ENCODE measurements at places on chromosomes 5 and 9.
A peak's percentile ranks its signal among the peaks of the same experiment; 100 is the strongest.

DNA sequence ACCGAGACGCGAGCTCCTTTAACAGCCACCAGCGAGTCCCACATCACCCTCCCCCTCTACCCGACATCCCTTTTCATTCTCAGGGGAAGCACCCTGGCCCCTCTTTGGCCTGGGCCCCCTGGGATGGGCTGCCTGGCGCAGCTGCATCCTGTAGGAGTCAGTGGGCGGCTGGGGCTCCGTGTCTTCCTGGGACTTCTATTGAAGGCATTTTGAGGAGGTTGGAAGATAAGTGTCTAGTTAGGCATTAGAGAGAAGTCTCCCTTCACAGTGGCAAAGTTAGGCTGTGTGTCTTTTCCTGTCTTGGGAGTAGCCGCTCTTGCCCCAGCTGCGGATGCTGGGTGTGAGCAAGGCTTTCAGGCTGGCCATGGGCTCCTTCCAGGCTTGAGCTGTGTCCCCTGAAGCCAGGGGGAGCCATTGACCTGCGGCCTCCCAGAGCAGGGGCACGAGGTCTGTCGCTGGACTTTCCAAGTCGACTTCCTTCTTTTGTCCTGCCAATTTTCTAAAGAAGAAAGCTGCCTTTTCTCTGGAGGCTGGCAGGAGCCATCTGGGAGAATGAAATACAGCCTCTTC is 18.6 kb upstream of the NKD2 start:
- peaks cover 44% of the 10 kb centered on the region for H3K4me1 ChIP-seq
- H3K4me3 ChIP-seq = no peak overlapping the region
- peak overlapping the region; percentile 78 for H3K27ac ChIP-seq
- no peaks in the 10 kb centered on the region for H3K27me3 ChIP-seq
- DNase-seq = no peak

DNA sequence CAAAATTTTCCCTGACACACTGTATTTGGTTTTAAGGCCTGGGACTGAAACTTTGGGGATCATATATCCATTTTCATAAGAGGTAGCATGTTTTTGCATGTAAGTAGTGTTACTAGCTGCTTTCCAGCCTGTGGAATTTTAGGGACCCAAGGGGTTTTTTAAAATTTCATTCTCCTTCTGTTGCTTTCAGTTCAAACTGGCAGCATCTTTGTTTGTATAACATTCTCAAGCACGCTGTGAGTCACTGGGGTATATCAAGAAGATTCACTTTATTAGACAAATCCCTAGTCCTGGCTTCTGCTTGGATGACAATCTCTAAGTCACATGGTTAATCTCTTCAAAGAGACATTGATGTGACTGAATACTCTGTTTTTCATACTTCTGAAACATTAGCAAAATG is 479.0 kb downstream of the CYLC2 start:
- DNase-seq = peak; percentile 37
- H3K4me1 ChIP-seq = no peaks in the 10 kb centered on the region
- H3K27me3 ChIP-seq = no peaks in the 10 kb centered on the region
- no peak overlapping the region for H3K4me3 ChIP-seq
- H3K27ac ChIP-seq = no peak overlapping the region

DNA sequence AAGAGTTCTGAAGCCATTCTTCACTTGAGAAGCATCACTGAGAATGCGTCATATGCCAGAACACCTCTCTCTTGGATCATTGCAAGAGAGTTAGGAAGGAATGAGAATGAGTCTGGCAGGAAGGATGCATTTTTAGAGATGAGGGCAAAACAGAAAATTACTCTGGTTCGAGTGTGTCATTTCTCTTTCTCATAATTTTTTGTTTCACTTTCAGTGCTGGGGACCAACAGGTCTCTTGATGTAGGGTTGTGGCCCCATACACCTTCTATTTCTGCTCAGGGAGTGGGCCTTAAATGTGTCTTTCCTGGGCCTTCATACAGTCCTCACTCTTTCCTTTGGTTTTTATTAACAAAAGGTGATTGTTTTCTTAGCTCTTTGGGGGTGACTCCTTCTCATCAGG is 302.4 kb downstream of the NR3C1 start:
- no peaks in the 10 kb centered on the region for H3K36me3 ChIP-seq
- no peak for DNase-seq
- peak overlapping the region; percentile 52 for H3K27ac ChIP-seq
- H3K27me3 ChIP-seq = no peaks in the 10 kb centered on the region
- no peak overlapping the region for H3K4me3 ChIP-seq
- H3K4me1 ChIP-seq = peaks cover 7% of the 10 kb centered on the region

GRCh38 chr5:15902066-15902465 is 277.5 kb downstream of the MARCHF11 start:
- DNase-seq = no peak
- H3K27me3 ChIP-seq = no peaks in the 10 kb centered on the region
- H3K36me3 ChIP-seq = no peaks in the 10 kb centered on the region
- no peak overlapping the region for H3K4me3 ChIP-seq
- H3K27ac ChIP-seq = no peak overlapping the region

DNA sequence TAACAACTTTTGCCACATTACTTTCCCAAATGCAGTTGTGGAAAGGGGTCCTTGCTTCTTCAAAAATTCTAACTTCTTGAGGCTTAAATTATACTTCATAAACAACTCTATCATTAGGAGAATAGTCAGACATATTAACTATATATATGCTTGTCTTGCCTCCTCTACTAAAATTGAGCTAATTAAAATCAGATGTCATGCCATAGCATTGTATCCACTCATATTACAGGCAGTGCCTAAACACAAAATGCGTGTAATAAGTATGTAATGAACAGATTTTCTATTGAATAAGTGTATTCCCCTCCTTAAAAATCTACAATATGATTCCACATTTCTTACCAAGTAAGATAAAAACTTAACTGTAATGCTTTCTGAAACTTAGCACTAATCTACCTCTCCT is 204.5 kb downstream of the PLK2 start:
- H3K4me3 ChIP-seq = no peak overlapping the region
- no peaks in the 10 kb centered on the region for H3K27me3 ChIP-seq
- no peak for DNase-seq
- H3K4me1 ChIP-seq = no peaks in the 10 kb centered on the region
- H3K36me3 ChIP-seq = no peaks in the 10 kb centered on the region
- H3K27ac ChIP-seq = no peak overlapping the region

GRCh38 chr9:119280740-119281485 is 88.3 kb downstream of the BRINP1 start:
- peaks cover 11% of the 10 kb centered on the region for H3K4me1 ChIP-seq
- H3K27ac ChIP-seq = no peak overlapping the region
- H3K27me3 ChIP-seq = no peaks in the 10 kb centered on the region

DNA sequence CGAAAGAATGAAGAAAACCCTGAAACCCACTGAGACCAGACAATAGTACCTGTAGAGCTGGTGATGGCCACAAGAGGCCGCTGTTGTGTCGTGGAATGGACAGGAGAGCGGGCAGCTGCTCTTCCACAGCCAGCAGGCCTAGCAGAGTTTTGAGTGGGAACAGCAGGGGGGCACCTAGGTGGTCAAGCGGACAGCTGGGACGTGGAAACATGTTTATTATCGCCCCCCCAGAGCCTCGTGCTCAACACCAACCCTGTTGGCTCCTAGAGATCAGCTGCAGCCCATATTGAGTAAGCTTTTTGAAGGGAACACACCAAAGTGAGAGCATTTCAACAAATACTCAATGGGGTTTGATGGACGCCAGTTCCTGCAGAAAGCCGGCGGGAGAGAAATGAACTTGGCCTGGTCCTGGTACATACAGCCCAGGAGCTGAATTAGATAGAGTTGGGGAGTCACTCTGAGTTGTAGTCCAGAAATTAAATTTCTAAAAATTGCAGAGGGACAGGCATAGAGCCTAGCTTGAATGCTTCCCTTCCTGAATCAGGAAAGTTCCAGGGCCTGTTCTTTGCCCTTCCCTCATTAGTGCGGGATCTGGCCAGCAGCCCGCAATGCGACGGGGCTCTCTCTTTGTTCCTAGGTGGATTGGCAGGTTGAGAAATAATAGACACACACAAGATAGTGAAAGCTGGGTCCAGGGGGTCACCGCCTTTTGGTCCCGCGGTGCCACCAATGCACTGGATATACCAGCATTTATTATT is 33.8 kb downstream of the MFAP3 start:
- no peaks in the 10 kb centered on the region for H3K27me3 ChIP-seq
- H3K36me3 ChIP-seq = no peaks in the 10 kb centered on the region
- DNase-seq = peak; percentile 69
- no peak overlapping the region for H3K27ac ChIP-seq
- peaks cover 10% of the 10 kb centered on the region for H3K4me1 ChIP-seq
- H3K4me3 ChIP-seq = no peak overlapping the region

GRCh38 chr9:97425973-97426336 is 14.1 kb downstream of the TDRD7 start:
- H3K27ac ChIP-seq = no peak overlapping the region
- DNase-seq = no peak
- peaks cover 2% of the 10 kb centered on the region for H3K36me3 ChIP-seq
- no peaks in the 10 kb centered on the region for H3K4me1 ChIP-seq
- H3K4me3 ChIP-seq = no peak overlapping the region
- no peaks in the 10 kb centered on the region for H3K27me3 ChIP-seq

DNA sequence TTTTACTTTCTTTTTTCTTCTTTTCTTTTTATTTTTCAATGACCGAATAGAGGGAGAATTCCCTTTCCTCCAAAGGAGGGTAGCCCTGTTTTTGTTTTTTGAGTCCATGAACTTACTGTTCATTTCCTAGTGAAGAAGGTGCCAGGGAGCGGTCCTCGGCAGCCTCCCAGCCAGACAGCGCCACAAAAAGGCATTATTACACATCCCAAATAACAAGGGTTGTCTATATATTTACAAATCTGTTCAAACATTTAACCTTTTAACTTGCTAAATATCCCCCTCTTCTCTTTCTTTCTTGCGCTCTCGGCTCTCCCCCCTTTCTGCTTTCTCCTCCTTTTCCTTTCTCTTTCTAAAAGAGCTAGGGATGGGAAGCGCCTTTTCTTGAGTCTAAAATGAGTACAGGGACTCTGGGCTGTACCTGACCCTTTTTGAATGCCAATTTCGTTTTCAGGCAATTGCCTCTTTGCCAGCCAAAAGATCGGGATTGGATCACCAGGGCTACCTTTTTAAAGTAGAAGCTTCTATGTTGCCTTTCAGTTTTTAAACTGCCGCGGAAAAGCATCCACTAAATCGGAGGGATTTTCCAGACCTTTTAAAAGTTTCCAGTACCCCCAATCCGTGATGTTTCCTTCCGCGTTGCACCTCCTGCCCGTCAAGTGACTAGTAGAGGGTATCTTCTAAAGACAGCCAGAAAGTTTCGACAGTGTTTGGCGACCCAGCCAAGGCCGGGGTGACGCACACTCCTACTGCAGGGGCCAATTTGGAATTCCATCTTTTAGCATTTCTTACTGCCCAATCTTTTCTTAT is 125.6 kb downstream of the TMEM161B start:
- no peak for DNase-seq
- no peaks in the 10 kb centered on the region for H3K36me3 ChIP-seq
- H3K27ac ChIP-seq = peak overlapping the region; percentile 95
- peak overlapping the region; percentile 49 for H3K4me3 ChIP-seq

GRCh38 chr5:51273021-51273420 is 110.2 kb upstream of the ISL1 start:
- DNase-seq = no peak
- no peaks in the 10 kb centered on the region for H3K27me3 ChIP-seq
- H3K4me3 ChIP-seq = no peak overlapping the region
- H3K36me3 ChIP-seq = no peaks in the 10 kb centered on the region
- no peak overlapping the region for H3K27ac ChIP-seq

GRCh38 chr9:116312221-116312620 is 158.6 kb downstream of the PAPPA start:
- no peaks in the 10 kb centered on the region for H3K4me1 ChIP-seq
- H3K36me3 ChIP-seq = no peaks in the 10 kb centered on the region
- no peak overlapping the region for H3K27ac ChIP-seq
- peaks cover 8% of the 10 kb centered on the region for H3K27me3 ChIP-seq

GRCh38 chr5:73726071-73726470 is 100.1 kb downstream of the ARHGEF28 start:
- DNase-seq = no peak
- H3K27ac ChIP-seq = no peak overlapping the region
- H3K36me3 ChIP-seq = no peaks in the 10 kb centered on the region

- H3K36me3 ChIP-seq = no peaks in the 10 kb centered on the region
- peak; percentile 71 for DNase-seq
- H3K4me3 ChIP-seq = peak overlapping the region; percentile 51
These were observed 830 bp downstream of the ADAMTSL1 start for GRCh38 chr9:18474783-18475182.

DNA sequence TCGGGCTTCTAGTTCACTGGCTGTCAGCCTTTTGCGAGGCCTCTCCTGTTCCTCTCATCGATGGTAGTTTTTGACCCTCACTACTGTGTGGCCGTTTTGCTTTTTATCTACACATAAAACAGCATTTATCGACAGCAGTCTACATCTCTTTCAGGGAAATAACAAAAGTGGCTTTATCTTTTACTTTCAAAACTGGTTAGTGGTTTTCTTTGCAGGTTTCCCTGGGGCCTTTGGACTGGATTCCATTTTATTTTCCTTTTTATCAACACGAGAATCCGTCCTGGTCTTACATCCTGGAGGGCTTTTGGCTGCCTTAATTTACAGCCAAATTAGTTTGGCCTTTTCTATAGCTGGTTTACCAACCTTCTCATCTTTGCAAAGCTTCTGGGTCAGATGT is 793 bp upstream of the PKD2L2 start:
- H3K4me1 ChIP-seq = peaks cover 12% of the 10 kb centered on the region
- no peaks in the 10 kb centered on the region for H3K36me3 ChIP-seq
- H3K4me3 ChIP-seq = peak overlapping the region; percentile 66
- no peak for DNase-seq
- H3K27ac ChIP-seq = peak overlapping the region; percentile 76

DNA sequence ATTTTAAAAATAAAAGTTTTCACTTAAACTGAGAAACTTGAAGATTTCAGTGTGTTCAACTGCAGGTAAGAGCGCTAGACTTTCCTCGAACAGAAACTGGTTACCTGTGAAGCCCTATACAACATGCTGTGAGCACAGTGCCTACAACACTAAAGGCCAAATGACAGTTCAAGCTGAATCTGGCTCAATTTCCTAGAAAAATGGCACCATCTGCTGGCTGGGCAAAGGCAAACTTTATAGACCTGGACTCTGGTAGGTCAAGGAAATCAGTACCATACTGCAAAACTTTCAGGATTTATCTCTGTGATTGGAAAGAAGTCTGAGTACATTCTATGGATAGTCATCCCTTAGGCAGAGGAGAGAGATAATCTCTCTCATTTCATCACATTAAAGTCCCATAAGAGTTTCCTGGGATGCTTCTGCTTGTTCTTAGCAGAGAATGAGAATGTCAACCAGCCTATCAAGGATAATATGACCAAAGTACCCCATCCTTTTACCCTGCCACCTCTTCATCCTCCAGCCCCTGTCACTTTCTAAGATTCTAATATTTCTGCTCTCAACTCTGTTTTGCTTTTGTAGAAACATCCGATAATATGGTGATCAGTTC is 31.8 kb upstream of the FOXB2 start:
- H3K4me3 ChIP-seq = no peak overlapping the region
- no peaks in the 10 kb centered on the region for H3K27me3 ChIP-seq
- no peaks in the 10 kb centered on the region for H3K4me1 ChIP-seq
- DNase-seq = no peak
- H3K36me3 ChIP-seq = no peaks in the 10 kb centered on the region
